ENCODE measurements at places on chromosomes 3 and 15. TPM values are rescaled to one million over a fixed set of nuclear protein-coding genes. Genes with fewer than 3 reads are reported as not detected.

Gene MOBP
- 0.92 TPM for total RNA-seq

- DNase-seq, result no peak
- H3K27ac ChIP-seq, result no peak overlapping the region
- no peaks in the 10 kb centered on the region for H3K27me3 ChIP-seq
- H3K36me3 ChIP-seq, result peaks cover 3% of the 10 kb centered on the region
- H3K4me1 ChIP-seq, result no peaks in the 10 kb centered on the region
These were observed 232.2 kb downstream of the KLF13 start for GRCh38 chr15:31558840-31559239.

- no peaks in the 10 kb centered on the region for H3K36me3 ChIP-seq
- no peaks in the 10 kb centered on the region for H3K4me1 ChIP-seq
- peak; percentile 45 for DNase-seq
- H3K27me3 ChIP-seq, result no peaks in the 10 kb centered on the region
These were observed 53.5 kb downstream of the BSN start for GRCh38 chr3:49607796-49608195.

DNA sequence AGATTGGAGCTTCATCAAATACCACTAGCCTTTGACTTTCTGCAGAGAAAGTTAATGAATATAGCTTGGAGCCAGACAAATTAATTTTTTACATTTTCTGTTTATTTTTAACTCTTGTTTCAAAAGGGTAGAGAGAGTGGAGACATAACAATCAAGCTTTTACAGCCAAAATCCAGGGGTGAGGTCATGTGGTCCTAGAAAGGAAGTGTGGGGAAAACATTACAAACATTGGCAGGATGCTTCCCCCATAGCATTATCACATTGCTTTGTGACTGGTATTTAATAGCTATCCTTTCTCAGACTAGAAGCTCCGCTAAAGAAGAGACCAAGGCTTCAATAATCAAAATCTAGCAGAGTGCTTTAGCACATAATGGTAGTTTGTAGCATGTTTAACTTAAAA lies 46.4 kb upstream of the PHLDB2 start:
- H3K27me3 ChIP-seq, result no peaks in the 10 kb centered on the region
- H3K4me1 ChIP-seq, result no peaks in the 10 kb centered on the region
- H3K27ac ChIP-seq, result no peak overlapping the region
- no peak for DNase-seq
- H3K4me3 ChIP-seq, result no peak overlapping the region

- H3K27me3 ChIP-seq, result no peaks in the 10 kb centered on the region
- no peaks in the 10 kb centered on the region for H3K4me1 ChIP-seq
- no peak overlapping the region for H3K27ac ChIP-seq
- H3K36me3 ChIP-seq, result no peaks in the 10 kb centered on the region
- H3K4me3 ChIP-seq, result no peak overlapping the region
- DNase-seq, result no peak
These were observed 162.0 kb downstream of the CHSY1 start for GRCh38 chr15:101089579-101090427.

Gene PXYLP1
- total RNA-seq, result 53.6 TPM

Gene PTH1R
- total RNA-seq, result 3.7 TPM

DNA sequence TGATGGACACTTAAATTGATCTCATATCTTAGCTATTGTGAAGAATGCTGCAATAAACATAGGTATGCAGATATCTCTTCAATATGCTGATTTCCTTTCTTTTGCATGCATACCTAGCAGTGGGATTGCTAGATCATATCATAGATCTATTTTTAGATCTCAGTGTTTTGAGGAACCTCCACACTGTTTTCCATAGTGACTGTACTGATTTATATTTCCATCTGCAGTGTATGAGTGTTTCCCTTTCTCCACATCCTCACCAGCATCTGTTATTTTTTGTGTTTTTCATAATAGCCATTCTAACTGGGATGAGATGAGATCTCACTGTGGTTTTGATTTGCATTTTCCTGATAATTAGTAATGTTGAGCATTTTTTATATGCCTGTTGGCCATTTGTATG lies 17.1 kb upstream of the RASA2 start:
- H3K27me3 ChIP-seq, result no peaks in the 10 kb centered on the region
- no peak for DNase-seq
- H3K4me1 ChIP-seq, result no peaks in the 10 kb centered on the region
- H3K36me3 ChIP-seq, result no peaks in the 10 kb centered on the region
- no peak overlapping the region for H3K4me3 ChIP-seq

- DNase-seq, result peak; percentile 93
- peaks cover 4% of the 10 kb centered on the region for H3K4me1 ChIP-seq
- H3K36me3 ChIP-seq, result no peaks in the 10 kb centered on the region
These were observed 5.6 kb upstream of the MECOM start for GRCh38 chr3:169668957-169669741.

DNA sequence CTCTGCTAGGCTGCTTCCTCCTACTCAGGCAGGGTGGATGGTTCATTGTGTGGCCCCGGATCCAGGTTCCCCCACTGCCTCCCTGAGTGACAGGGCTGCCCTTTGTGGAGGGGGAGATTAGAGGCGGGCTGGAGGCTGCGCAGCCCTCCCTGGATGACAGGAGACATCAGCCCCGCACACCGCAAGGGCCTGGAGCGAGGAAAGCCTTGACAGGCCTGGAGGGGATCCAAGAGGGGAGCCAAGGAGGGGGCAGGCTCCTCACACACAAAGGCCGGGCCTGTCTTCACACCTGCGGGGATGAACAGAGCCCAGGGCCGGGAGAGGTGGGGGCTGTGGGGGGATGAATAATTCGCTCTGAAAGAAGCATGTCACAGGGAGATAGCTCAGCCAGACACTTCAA lies 72.9 kb downstream of the RPN1 start:
- peak; percentile 85 for DNase-seq
- H3K36me3 ChIP-seq, result no peaks in the 10 kb centered on the region
- peaks cover 24% of the 10 kb centered on the region for H3K4me1 ChIP-seq
- no peaks in the 10 kb centered on the region for H3K27me3 ChIP-seq
- H3K4me3 ChIP-seq, result no peak overlapping the region

Gene TMEM115
- total RNA-seq, result 30.0 TPM

DNA sequence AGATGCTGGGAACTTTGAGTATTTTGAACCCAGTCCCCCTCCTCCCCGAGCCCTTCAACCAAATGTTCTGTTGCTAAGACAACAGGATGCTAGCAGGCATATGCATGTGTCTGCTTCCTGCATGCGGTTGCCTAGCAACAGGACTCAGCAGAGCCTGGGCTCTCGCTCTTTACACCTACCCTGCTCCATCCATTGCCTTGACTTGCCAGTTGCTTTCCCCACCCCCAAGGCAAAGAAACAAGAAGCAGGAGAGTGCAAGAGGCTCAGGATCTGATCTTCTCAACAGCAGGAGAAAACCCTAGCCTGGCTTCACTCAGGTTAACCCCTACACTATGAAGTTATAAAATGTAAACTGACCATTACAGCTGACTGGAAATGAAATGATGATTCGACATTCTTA lies 393.0 kb downstream of the IGSF11 start:
- peak overlapping the region; percentile 77 for H3K27ac ChIP-seq
- H3K4me3 ChIP-seq, result no peak overlapping the region
- H3K4me1 ChIP-seq, result no peaks in the 10 kb centered on the region
- no peaks in the 10 kb centered on the region for H3K27me3 ChIP-seq

DNA sequence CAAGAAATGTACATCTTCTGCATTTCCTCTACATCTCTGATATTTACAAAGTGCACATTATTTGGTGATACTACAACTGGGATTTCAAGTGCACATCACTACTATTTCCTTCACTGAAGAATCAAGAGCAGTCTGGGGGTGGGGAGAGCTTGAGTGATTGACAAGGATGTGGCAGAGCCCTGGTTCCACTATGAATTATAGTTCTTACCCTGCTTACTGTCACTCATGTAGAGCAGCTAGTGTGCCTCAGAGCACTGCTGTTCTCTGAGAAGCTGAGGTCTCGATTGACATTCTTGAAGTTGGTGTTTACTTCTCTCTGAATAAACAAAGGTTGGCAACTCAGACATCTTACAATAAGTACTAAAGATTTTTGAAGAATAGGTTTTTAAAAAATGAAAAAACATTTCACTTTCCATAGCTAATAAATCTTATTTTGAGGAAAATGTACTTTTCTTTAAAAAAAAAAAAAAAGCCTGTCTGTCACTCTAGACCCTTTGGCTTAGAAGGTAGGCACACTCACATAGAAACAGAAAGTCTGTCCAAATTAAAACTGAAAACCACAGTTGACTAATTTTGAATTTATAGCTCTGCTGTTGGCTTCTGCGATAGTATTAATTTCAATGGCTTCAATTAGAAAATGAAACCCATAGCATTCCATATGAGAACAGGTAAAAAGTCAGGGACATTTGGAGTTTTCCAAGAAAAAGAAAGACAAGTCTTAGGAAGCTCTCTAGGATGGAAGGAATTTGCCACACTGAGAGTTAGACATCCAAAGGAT lies 5.6 kb downstream of the GREM1 start:
- H3K4me3 ChIP-seq, result no peak overlapping the region
- no peak for DNase-seq
- no peak overlapping the region for H3K27ac ChIP-seq

Gene EXD1
- total RNA-seq, result not detected

- no peak overlapping the region for H3K27ac ChIP-seq
- peaks cover 33% of the 10 kb centered on the region for H3K36me3 ChIP-seq
- peak overlapping the region; percentile 63 for H3K4me3 ChIP-seq
- no peaks in the 10 kb centered on the region for H3K27me3 ChIP-seq
- H3K4me1 ChIP-seq, result peaks cover 14% of the 10 kb centered on the region
These were observed 22.0 kb downstream of the CGNL1 start for GRCh38 chr15:57398336-57398735.

Gene SAXO2
- total RNA-seq, result 22.8 TPM

- H3K27ac ChIP-seq, result no peak overlapping the region
- no peaks in the 10 kb centered on the region for H3K4me1 ChIP-seq
- DNase-seq, result no peak
- H3K27me3 ChIP-seq, result no peaks in the 10 kb centered on the region
- no peak overlapping the region for H3K4me3 ChIP-seq
These were observed 369.4 kb downstream of the MAGI1 start for GRCh38 chr3:65669163-65669875.
